CD8-positive, alpha-beta T cell (primary cell): ENCODE measurements at places on chromosomes 12 and 14.
A peak's percentile ranks its signal among the peaks of the same experiment; 100 is the strongest.

GRCh38 chr12:117402363-117402762 is 40.9 kb upstream of the NOS1 start:
- DNase-seq = no peak

DNA sequence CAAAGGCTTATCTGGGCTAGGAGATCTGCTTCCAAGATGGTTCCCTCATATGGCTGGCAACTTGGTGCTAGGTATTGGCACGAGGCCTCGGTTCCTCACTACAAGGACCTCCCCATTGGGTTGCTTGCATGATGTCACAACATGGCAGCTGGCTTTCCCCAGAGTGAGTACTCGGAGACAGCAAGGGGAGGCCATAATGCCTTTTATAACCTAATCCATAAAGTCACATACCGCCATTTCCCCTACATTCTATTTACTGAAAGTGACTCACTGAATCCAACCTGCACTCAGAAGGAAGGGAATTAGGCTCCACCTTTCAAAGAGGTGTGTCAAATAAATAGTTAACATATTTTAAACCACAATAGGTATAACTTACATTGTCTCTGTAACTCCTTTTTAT is 130.9 kb downstream of the SAMD4A start:
- no peak for DNase-seq

DNA sequence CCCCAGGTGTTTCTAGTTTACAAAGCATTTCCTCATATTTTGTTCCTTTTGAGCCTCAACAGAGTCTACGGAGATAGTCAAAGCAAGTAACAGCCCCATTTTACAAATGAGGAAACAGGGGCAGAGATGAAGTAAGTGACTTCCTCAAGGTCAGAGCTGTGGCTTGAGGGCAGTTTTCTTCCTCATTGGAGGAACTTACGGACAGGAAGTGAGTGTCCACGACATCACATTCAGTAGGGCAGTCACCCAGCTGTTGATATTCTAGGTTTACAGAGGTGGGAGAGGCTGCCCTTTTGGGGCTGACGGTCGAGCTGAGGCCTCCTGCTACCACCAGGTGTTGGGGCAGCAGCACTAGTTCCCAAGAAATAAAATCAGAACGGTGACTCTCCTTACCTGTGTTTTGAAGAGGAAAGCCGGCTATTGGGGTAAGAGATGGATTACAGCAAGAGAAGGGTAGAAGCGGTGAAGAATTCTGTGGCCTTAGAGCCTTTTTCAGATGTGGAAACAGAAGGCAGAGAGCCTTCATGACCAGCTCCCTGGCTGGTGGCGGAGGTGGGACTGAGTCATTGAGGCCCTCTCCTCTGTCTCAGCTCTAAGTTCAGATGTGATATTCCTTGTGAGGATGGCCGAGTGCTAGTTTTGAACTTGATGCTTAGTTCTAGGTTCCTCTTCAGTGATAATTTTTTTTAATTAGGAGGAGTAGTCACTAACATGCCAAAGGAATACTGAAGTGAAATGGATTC is 41.7 kb downstream of the SUSD6 start:
- no peak for DNase-seq

DNA sequence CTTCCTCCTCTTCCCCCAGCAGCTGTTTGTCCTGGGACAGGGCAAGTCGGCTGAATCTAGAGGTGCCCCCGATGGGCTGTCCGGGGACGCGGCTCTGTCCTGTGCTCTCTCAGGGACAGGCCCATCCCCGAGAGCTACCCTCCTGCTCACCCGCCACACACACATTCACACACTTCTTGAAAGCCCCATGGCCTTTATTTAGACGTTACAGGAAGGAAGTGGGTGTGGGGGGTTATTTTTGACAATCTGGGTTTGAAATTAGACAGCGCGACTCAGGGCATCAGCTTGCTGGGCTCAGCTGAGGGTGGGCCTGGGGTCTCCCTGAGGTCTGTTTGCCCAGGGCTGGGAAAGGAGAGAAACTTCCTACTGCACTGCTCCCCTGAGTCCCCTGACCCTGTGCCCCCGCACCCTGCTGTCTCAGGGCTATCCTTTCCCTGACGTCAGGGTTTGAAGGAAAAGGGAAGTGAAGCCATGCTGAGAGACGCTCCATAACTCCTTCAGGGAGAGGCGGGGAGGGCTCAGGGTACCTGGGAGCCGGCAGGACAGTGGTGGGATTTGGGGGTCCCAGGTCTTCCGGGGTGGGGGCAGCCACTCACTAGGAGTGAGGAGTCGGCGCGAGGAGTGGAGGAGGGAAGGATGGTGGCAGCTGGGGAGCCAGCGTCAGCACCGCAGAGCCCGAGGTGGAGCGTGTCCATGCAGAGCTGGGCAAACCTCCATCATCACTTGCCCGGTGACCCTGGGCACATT is 8.1 kb downstream of the PTPN6 start:
- no peak for DNase-seq

DNA sequence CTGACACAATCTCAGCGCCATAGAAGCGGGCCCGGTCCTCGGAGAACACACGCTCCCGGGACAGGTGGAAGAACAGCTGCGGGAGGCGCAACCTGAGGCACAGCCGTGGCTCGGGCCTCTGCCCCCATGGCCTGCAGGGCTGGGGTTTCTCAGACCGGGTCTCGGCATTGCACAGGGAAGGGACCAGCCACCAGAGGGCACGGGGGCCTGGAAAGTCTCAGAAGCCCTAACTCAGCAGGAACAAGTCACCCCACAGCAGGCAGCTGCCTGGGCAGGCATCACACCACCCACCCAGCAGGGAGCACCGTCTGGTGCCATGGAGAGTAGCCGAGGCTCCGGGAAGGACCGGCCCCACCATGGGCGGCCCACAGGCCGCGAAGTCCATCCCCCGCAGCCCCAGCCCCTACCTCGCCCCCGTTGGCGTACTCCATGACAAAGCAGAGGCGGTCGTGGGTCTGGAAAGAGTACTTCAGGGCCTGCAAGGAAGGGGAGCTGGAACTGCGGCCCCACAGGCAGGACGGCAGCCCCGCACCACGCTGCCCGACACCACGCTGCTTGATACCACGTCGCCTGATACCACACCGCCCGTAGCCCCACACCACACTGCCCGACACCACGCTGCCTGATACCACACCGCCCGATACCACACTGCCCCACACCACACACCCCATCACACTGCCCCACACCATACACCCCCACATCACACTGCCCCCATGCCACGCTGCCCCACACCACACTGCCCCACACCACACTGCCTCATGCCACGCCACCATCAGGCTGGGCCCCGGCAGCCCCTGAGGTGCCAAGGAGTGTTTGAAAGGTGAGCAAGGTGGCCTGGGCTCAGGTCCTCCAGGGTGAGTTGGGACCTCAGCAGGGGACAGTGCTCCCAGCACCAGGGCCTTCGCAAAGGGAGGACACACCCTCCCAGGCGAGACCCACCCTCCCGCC is 20.8 kb downstream of the SIVA1 start:
- no peak for DNase-seq

- no peak for DNase-seq
Measured at GRCh38 chr12:32390572-32391219, 8.7 kb upstream of the FGD4 start.

DNA sequence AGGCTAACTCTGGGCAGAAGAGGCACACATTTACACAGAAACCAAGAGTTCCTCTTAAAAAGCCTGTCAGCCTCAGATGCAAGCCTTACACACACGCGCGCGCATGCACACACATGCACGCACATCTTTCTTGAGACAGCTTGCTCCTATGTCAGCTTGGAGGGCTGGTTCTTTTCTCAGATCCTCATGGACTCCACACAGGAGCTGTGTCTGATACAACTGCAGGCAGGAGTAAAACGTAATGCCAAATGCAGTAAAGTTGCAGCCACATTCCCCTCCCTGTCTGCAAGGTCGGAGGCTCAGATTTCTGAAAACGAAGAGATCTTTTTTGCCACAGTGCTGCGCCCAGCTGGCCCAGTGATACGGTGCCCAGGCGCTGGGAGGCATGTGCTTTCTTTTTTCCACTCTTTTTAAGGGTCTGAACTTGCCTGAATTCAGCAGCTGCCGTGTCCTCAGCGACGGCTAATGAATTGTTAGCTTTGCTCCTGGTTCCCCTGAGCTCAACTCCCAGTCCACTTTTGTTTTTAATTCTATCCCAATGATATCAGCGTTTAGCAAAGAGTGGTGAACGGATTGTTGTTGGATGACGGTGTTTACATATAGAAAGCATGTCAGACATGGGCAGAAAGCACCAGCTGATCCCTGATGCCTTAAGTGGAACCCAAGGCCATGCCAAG is 72.9 kb upstream of the FOXN3 start:
- no peak for DNase-seq

DNA sequence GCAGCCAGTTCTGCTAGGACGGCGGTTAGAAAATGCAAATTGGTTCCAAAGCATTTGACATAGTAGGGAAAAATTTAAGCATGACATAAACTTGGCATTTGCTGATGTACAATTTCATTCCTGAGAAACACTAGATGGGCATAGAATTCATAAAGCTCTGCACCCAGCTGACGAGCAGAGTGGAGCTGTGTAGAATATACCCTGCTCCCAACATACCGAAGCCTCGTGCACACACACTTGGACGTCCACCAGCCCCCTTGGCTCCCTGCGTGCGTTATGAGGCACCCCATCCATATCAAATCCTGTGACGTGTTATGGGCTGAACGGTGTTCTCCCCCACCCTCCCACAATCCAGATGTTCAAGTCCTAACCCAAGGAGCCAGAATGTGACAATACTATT is 65.4 kb downstream of the CLMN start:
- DNase-seq = no peak

GRCh38 chr12:53196486-53196885 is 10.6 kb downstream of the ITGB7 start:
- DNase-seq = no peak

DNA sequence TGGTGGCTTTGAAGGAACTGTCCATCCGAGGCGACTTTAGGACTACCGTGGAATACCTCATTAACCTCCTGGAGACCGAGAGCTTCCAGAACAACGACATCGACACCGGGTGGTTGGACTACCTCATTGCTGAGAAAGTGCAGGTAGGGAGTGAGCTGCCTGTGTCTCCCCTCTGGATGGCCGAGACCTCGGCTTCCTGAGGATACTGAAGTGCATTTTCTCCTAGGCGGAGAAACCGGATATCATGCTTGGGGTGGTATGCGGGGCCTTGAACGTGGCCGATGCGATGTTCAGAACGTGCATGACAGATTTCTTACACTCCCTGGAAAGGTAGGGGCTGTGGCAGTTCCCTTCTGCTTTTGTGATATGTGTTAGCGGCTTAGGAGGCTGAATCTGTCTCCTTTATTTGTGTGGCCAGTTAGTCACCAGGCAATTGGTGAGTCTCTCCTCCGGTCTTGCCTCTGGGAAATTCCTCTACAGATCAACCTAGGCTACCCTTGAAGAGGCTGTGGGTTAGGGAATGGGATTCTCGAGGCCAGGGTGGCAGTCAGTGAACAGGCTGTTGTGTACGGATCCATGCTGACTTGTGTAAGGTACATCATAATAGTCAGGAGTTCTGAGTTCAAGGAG is 75.3 kb downstream of the ACACB start:
- DNase-seq = no peak

GRCh38 chr12:98439471-98439951 is 75.9 kb upstream of the TMPO start:
- DNase-seq = no peak

GRCh38 chr12:33830070-33830469 is 192.2 kb upstream of the ALG10 start:
- no peak for DNase-seq

DNA sequence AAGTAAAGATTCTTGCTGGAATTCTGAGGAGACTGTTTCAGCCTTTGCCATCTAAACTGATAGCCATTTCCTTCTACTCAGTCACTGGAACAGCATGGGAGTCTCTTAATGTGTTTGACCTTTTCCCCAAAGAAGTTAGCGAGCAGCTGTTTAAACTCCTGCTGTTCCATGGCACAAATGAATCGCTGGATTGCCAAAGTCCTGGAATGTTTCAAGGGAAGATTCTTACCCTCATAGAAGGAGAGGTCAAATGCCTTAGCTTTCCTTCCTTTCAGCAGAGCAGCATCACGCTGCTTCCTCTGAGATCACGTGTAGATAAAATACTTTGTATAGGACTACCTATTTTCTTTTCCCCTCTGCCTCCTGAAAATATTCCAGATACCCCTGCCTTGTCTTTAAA is 10.5 kb upstream of the NR2C1 start:
- DNase-seq = no peak

GRCh38 chr12:132154941-132155770 is 10.9 kb downstream of the NOC4L start:
- DNase-seq = peak; percentile 20

DNA sequence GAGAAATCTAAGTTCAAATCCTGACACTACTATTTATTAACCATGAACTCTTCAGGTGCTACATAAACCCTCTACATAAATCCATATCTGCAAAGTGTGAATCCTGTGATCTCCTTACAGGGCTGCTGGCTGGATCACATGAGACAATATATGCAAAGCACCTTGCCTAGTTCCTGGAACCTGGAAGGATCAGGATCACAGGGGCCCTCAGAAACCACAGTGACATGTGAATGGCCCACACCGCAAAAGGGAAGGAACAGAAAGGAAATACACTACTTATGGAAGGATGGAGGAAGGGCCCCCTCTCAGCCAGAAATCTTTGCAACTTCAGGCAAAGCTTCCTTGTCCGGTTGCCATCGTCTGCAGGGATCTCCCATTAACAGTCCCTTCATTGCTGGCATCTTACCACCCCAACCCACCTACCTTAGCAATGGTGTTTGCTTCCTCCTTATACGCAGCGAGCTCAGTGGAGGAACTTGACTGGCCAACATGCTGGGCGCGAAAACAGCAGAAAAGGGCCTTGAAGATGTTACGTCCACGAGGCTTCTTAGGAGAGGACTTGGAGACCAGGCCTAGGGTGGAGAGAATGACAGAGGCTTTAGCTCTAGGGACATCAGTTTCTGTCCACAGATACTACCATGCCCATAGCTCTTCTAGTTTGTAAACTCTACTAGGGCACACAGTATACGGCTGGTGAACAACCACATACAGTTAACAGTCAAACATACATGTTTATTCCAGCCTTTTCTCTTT is 10.7 kb upstream of the AVIL start:
- DNase-seq = no peak

DNA sequence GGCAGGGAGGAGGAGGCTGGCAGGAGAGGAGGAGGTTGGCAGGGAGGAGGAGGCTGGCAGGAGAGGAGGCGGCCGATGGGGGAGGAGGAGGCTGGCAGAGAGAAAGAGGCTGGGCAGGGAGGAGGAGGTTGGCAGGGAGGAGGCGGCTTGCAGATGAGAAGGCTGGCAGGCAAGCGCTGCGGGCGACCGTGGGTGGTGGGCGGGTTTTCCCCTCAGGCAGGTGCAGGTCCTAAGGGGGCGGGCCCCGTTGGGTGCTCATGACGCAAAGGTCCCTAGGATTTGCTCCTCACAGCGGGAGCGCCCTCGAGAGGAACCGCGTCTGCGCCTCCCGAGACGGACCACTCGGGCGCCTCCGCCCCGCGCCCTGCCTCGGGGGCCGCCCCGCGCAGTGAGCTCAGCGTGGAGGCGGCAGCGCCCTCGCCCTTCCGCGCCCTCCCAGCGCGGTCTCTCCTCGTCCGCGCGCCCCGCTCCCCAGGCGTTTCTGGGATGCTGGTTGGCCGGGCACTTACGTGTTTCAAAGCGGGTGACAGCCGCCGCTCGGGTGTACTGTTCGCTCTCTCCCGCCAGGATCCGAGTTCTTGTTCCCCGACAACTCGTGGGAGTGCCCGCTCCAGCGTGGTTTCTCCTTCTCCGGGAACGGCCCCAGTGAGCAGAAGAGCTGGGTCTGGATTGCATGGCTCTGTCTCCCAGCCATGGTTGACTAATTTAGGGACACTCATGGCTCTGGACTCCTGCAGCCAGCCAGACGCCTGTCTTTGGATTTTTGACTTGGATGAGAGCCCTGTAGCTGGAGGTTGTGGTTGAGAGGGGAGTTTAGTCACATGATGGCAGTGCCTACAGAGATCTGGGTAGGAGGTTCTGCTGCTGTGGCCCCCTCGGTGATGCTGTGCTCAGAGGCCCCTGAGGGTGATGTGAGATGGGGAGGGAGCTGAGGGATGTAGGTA is 64.1 kb upstream of the PPP4R3A start:
- peak; percentile 77 for DNase-seq
